SJCRH30 (cell line): ENCODE measurements at places on chromosomes 5 and 9.

- DNase-seq: no peak
These were observed 25.6 kb downstream of the UNC5A start for GRCh38 chr5:176835918-176836317.

DNA sequence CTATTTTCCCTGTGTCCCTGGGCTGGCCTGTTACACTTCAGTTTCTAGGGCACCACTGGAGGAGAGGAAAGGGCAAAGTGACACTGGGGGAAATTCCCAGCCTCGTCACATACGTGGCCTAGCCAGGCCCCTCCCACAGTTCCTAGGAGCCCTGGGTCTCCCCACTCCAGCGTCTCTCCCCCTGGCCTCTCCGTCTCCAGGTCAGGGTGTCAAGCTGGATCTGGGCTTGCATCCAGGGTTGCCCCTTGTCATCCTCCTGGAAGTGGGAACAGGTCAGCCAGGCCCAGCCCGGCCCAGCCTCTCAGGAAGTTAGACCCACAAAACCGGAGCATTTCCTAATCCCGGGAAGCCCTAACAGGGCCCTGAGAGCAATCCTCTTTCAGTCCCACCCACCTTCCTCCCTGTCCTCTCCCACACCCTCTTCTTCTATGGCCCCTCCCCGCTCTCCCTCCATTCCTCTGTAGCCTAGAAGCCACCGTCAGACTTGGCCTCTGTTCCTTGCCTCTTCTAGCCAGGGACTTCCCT is 4.7 kb upstream of the TNIP1 start:
- DNase-seq: no peak

GRCh38 chr9:81083854-81084512 is 605.4 kb downstream of the TLE1 start:
- peak; percentile 18 for DNase-seq

DNA sequence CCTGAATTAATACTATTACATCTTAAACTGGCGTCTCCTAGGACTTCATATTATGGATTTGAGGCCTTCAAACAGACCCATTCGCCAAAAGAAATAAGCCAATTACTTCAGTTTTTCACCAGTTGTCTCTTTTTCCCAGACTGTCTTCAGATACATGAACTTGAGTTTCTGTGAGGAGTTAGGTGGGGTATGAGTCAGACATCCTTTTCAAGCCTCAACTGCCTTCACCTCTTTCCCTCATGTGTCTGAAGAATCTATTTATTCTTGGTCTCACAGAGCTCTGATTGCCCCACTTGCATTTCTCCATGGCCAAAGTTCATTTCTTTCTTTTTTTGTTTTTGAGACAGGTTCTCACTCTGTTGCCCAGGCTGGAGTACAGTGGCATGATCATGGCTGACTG is 12.5 kb downstream of the WNT8A start:
- no peak for DNase-seq

GRCh38 chr5:109155625-109156024 is 254.1 kb downstream of the PJA2 start:
- no peak for DNase-seq

DNA sequence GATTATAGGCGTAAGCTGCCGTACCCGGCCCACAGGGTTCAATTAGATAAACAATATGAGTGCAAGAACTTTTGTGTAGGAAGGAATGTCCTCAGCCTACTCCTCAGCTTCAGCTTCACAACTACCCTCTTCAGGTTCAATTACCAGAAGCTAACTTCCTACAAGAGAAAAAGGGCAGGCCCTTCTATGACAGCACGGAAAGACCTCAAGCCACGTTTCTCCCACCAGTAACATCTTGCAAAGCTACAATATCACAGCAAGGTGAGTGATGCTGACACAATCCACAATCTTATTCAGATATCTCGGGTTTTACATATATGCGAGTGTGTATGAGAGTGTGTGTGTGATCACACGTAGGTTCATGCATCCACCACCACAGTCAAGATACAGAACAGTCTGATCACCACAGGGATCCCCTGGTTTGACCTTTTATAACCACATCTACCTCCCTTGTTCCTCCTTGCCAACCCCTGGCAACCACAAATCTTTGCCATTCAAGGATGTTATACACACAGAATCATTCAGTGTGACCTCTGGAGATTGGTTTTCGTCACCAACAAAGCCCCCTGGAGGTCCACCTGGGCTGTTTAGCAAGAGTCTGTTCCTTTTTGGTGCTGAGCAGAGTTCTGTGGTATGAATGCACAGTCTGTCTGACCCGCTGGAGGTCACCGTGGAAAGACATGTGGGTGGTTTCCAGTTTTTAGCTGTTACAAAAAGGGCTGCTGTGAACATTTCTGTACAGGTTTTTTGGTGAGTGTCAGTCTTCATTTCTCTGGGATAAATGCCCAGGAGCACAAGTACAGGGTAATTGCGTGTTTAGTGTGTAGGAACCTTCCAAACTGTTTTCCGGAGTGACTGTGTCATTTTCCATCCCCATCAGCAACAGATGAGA is 38.2 kb downstream of the IPPK start:
- DNase-seq: no peak

DNA sequence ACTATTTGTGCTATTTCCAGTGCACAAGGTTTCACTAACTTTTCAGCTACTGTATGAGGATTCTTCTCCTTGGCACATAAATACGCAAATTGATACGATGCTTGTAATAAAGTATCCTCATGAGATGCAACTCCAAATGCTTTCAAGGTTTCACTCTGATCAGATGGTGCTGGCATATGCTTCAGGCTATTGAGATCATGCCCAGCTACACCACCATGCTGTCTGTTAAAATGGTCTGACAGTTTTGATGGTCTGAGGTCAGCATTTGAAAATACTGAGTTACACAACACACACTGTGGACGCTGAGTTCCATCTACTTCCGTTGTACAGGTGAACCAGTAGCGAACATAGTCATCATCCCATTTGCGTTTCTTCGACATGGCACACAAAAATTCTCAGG is 4.7 kb downstream of the FAM200C start:
- DNase-seq: no peak

GRCh38 chr9:10168241-10168640 is 444.6 kb downstream of the PTPRD start:
- DNase-seq: peak; percentile 64

DNA sequence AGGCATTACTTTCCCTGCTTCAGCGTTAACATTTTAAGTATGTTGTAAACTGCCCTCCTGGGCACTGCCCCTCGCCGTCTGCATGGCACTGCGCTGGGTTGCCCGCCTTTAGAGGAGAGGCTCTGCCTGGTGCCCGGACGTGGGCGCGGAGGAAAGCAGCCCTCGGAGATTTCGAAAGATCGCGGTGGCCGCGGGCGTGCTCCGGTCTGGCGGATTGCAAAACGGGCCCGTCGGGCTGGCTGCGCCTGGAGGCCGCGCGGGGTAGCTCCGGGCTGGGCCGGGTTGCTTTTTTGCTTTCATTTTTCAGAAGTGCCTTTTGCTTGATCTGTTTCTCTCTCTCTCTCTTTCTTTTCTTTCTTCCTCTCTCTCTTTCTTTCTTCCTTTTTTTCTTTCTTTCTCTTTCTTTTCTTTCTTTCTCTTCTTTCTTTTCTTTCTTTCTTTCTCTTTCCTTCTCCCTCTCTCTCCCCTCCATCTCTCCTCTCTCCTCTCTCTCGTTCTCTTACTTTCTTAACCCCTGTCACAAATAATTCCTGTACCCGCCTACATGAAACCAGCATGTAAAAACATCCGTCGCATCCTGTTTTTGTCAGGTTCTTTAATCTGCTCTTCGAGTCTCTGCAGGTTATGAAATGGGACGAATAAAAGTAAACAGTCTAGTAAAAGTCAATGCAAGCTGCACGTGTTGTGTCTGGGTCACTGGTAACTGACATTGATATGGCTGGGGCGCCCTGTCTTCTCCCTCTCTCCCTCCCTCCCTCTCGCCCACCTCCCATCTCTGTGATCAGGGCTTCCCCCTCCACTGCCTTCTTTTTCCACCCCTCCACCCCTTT is 1.7 kb downstream of the FST start:
- peak; percentile 55 for DNase-seq

- DNase-seq: no peak
These were observed 55.4 kb downstream of the COL15A1 start for GRCh38 chr9:98999152-98999525.

DNA sequence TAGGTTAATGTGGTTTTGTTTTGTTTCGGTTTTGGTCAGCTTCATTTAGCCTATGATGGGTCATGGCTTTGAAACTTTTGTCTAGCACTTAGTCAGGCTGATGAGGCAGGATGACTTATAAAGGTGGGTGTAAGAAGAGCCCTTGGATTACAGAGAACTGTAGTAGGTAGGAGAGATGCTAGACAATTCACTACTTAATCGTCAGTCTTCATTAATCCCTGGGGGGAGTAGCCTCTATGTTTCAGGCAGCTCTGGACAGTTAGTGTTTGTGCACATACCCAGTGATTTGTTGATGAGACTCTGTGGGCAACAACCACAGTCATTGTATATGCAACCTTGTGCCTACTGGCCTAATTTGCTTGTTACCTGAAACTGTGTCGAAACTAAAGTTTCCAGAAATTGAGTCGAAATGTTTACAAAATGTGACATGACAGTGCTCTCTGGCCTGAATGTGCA is 113.3 kb downstream of the MTREX start:
- DNase-seq: no peak

DNA sequence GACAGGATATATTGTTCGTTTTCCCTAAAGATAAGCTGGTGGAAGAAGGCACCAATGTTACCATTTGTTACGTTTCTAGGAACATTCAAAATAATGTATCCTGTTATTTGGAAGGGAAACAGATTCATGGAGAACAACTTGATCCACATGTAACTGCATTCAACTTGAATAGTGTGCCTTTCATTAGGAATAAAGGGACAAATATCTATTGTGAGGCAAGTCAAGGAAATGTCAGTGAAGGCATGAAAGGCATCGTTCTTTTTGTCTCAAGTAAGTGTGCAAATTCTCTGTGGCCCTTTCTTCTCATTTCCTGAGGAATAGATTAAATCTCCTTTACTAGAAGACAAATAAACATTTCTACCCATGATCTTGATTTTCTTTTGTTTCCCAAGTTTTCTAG is 38.0 kb downstream of the OSMR start:
- DNase-seq: no peak

DNA sequence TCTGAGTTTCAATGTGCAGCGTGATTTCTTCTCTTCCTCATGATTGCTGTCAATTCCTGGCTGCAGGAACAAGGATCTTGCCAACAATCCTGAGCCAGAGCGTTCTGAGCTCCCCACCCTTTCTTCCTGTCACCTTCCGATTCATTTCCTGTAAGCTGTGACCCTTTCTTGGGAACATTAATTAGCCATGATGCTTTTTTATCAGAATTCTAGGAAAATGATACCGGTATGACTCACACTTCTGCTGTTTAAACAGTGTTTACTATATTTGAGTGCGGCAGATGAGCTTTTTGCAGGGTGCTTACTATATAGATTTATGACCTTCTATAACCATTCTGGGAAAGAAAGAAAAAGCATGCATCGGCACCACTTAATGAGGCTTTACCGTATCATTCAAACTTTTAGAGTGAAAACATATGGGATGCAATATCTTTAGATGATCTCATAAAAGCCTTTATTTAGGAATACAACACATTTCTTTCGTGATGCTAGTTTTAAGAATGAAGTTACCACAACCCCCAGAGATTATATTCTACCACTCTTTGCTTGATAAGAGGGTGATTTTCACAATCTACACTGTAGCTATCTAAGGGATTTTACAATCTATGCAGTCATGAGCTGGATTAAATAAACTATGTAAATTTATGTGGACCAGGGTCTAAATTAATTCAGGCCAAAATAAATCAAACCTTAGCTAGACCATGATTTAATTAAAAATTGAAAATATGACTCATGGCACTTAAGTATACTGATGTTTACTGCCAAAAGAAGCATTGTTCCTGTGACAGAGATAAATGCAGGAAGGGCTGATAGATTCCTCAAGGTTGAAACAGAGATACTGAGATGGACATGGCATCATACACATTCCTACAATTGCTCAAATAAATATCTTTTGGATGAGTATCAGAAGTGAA is 38.0 kb upstream of the OSMR start:
- DNase-seq: no peak

DNA sequence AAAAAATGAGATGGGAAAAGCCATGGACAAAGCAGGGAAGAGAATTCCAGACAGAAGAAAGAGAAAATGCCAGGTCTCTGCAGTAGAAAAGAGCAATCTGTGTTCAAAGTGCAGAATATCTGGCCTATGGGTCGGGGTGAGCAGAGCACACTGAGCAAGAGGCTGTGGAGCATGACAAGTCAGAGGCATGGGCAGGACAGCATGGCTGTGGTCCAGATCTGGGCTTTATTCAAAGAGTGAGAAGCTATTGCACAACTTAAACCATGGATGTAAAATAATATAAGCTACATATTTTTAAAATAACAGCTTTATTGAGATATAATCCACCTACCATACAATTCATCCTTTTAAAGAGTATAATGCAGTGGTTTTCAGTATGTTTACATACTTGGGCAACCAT is 133.1 kb upstream of the SPDL1 start:
- DNase-seq: no peak

GRCh38 chr5:112417931-112418658 is 982 bp downstream of the EPB41L4A start:
- DNase-seq: no peak

GRCh38 chr9:76926324-76926741 is 20.4 kb upstream of the PRUNE2 start:
- DNase-seq: no peak

DNA sequence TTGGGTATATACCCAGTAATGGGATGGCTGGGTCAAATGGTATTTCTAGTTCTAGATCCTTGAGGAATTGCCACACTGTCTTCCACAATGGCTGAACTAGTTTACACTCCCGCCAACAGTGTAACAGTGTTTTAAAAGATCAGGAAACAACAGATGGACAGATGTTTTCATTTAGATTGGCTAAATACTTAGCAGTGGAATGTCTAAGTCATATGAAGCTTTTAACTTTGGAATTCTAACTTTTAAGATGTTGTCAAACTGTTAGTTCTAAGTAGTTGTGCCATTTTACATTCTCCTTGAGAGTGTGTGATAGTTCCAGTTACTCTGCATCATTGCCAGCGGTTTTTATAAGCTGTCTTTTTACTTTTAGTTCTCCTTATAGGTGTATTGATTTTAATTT is 688.8 kb downstream of the SEMA5A start:
- DNase-seq: no peak
